ENCODE measurements at places on chromosomes 3 and 15.

DNA sequence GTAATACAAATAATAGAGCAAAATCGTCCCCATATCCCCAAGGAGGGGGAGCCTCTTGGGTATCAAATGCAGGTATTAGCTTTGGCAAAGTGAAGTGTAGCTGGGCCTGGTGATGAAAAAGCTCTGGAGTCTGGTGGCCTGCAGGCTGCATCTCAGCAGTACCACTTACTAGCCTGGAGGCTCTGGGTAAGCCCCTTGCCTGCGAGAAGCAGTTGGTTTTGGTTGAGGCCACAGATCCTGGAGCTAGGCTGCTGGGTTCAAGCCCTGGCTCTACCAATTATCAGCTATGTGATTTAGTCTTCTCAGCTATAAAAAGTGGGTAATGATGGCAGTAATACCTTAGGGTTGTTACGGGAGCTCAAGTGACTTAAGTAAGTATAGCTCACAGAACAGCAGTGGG is 6.1 kb downstream of the KCNAB1 start:
- DNase-seq, result no peak

DNA sequence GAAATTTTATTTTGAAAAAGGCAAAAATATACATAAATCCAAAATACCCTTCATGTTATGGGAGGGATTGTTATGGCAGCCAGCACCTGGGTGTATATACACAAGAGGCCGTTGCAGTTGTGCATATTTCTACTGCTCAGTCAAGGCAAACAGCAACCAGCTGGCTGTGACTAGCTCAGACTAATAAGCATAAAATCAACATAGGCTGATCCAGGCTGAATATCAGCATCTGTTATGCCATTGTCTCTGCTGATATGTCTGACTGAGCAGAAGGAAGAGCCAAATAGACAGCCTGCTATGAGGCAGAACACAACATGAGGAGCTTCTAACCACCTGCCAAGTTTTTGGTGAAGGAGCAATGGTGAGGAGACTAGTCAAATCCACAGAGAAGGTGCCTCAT is 457.5 kb upstream of the ALCAM start:
- no peak for DNase-seq

GRCh38 chr3:57805266-57805665 is 49.2 kb downstream of the SLMAP start:
- DNase-seq, result no peak

GRCh38 chr3:194976049-194976451 is 290.4 kb downstream of the FAM43A start:
- no peak for DNase-seq

- DNase-seq, result no peak
Observed at GRCh38 chr15:28955160-28955992, 69.6 kb downstream of the APBA2 start.

GRCh38 chr3:2568156-2568555 is 469.5 kb downstream of the CNTN4 start:
- DNase-seq, result no peak

DNA sequence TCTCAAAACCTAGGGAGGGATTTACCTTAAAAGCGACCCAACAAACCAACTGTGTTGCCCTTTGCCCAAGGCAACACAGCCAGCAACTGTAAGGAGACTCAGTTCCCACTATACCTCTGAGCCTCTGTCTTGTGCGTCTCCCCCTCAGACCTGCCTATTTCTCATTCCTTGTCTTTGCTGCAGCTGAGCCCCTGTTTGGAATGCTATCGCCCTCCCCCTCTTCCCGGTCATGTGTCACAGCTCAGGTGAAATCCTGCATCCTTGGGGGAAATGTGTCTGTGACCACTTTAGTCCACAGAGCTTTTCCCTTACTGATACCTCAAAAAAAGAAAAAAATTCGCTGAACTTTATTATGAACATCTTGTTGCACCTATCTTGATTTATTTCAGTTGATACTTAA is 52.0 kb upstream of the LRIG1 start:
- DNase-seq, result no peak
